ENCODE measurements at places on chromosomes 13 and 19.

- no peak for DNase-seq
Observed at GRCh38 chr13:25253702-25254101, 33.6 kb downstream of the MTMR6 start.

- no peak for DNase-seq
Observed at GRCh38 chr19:50803633-50804419, 13.6 kb downstream of the ACP4 start.

GRCh38 chr19:6509118-6509971 lies 7.2 kb upstream of the TUBB4A start:
- DNase-seq: no peak

DNA sequence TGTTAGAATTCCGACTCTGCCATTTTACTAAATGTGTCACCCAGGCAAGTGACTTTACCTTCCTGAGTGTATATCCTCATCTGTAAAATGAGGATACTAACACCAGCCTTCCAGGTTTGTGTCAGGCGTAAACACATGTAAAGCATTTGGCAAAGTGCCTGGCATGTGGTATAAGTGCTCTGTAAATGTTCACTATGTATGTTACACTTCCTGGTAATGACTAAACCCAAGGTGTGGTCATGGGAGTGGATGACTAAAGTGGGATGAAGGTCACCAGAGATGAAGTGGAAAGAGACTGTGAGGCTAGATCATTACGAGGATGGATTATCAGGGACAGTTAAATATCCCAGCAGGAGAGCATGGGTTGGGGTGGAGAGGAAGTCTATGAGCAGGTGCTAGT lies 25.6 kb downstream of the DEDD2 start:
- DNase-seq: no peak

DNA sequence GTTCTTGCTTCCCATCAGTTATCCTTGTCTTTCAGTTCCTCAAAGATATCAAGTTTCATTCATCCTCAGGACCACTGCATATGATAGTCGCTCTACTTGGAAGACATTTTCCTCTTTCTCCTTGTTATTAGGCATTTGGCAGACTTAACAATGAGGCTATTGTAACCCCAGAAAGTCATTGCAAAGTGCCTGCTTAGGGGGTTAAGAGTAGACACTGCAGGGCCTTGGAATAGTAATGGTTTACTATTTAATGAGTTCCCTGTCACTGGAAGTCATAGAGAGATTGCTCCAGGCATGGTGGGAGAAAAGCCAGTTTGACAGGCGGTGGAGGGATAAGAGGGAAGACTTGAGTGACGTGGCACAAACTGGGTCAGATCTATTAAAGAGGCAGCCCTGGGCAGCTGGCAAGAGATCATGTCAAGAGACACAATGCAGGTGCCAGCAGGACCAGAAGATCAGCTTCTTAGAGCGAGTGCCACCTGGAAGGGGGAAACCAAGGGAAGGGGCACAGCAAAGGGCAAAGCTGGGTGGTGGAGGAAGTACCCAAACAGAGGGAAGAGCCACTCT lies 16.8 kb upstream of the CPB2 start:
- no peak for DNase-seq

DNA sequence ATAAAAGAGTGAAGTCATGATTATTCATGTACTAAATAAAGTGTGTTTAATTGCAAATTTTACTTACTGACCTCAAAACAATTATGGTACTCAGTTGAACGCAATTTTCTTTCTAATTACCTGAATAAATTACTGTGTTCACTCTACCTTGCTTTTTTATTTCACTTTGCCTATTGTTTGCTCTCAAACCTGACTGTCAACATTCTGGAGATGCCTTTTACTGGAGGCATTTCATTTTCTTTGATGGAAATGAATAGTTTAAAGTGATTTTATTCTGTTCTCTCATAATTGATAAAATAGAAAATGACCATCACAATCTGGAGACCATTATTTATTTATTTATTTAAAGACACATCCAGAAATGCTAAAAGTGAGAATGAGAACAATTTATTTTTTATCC lies 811.5 kb upstream of the ATXN8OS start:
- DNase-seq: no peak

DNA sequence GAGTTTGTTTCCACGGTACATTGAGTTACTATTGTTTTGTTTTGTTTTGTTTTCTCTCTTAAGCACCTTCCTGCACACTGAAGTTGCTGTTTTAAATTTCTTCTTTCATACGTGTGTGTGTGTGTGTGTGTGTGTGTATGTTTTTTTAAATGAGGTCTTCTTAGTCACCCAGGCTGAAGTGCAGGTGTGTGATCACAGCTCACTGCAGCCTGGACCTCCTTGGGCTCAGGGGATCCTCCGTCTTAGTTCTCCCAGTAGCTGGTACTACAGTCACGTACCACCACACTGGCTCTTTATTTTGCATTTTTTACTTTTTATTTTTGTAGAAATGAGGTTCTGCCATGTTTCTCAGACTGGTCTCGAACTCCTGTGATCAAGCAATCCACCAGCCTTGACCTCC lies 20.8 kb upstream of the ZNF429 start:
- no peak for DNase-seq

DNA sequence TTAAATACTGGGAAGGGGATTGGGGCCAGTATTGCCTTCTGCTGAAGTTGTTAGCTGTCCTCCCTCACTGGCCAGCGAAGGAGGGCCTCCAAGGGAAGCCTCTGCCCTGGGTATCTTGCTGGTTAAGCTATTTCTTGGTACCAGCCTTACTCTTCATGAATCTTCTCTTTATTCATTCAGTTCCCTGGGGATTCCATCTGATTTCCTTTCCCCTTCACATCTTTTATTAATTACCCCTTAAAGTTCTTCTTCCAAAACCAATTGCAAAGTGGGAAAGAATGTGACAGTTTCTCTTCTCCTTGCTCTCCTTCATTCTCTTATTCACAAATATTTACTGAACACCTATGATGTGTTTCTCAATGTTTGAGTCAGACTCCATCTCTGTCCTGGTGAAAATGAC lies 36.7 kb upstream of the STK24 start:
- no peak for DNase-seq

DNA sequence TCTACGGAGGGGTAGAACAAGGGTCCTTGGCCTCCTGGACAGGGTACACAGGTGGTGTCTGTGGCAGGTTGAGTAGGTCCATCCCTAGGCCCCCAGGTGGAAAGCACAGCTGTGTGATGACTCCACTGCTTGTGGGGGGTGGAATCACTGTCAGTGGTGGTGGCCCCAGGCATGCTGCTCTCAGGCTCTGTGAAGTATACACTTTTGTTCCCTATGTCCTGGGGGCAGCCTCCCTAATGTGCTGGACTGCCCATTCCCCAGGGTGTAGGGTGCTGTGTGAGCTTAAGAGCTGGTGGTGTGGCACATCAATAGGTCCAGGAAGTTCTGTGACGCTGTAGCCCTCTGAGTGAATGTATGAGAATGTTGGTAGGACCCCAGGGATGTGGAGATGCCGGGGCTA lies 197.2 kb upstream of the SLC10A2 start:
- DNase-seq: no peak

GRCh38 chr13:112174476-112175110 lies 107.6 kb downstream of the SOX1 start:
- no peak for DNase-seq

GRCh38 chr13:18944501-18945068 lies 237.0 kb downstream of the TUBA3C start:
- DNase-seq: no peak

GRCh38 chr13:113542751-113543424 lies 41.7 kb upstream of the TFDP1 start:
- peak; percentile 7 for DNase-seq

DNA sequence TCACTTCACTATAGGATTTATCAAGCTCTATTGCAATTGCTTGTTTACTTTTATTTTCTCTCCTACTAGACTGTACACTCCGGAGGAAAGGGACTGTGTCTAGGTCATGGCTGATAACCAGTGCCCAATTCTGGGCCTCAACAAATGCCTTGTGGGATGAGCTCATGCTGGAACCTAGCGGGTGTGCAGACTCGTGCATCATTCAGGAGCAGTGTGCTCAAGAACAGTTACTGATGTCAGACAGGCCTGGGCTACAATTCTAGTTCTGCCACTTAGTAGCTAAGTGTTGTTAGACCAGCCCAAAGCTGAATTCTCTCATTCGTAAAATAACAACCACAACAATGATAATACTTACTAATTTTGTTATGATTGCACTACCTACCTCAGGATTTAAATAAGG lies 95.4 kb downstream of the CYSLTR2 start:
- DNase-seq: no peak

GRCh38 chr19:1725100-1726064 lies 27.9 kb upstream of the ONECUT3 start:
- no peak for DNase-seq

- DNase-seq: peak; percentile 81
Observed at GRCh38 chr19:40411125-40411842, 1.9 kb downstream of the PRX start.

- no peak for DNase-seq
Observed at GRCh38 chr19:46617601-46618000, 7.3 kb downstream of the PTGIR start.

DNA sequence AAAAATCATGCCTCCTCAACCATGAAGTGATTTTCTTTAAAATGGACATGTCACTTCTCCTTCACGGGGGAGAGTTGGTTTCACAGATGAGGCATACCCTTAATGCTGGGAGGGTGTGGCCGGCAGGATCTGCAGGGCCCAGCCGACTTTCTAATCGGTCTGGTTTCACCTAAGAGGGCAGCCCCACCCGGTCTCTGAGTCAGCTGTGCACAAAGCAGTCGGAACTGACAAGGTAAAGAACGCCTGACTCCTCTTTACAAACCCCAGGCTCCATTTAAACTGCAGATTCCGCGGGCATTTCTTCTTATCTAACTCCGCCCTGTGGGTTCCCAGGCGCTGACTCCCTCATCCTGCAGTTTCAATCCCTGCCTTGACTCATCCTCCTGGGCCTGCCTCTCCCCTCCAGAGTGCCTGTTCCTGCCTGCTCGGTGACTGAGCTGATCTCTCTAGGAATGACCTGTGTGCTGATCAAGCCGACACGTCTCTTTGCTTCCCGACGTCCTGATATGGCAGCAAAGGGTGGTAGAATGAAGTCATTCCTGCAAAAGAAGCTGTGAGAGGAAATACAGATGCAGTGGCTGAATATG lies 63.4 kb downstream of the EFNB2 start:
- no peak for DNase-seq

GRCh38 chr13:95254339-95254738 lies 46.9 kb downstream of the ABCC4 start:
- no peak for DNase-seq

GRCh38 chr13:43905435-43906031 lies 25.8 kb downstream of the LACC1 start:
- DNase-seq: no peak

DNA sequence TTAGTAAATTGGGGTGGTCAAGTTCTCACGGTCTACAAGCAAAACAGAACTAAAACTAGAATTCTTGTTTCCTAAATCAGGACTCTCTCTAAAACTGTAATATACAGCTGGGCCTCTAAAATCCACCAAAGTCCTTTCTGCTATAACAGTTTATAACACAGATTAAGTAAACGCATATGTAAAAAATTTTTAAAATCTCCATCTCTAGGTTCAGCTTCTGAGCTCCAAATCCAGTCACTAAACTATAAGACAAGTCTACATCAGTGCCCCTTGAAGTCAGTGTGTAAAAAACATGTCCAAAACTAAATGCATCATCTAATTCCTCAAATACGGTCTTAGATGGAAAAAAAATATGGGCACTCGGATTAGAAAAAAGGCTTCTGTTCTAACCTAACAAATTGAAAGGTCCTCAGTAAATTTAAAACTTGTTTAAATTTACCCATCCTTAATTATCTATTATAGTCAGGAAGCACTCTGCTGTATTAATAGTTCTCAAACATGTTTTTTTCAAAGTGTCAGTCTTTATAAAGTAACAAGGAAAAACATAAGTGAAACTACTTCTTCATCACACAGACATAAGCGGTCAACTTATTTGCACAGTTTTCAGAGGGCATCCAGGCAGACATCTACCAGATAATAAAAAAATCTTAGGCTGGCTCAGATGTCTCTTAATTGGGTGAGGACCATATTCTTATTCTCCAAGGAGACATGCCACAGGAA lies 33.6 kb downstream of the ELF1 start:
- DNase-seq: no peak

GRCh38 chr13:50125554-50126262 lies 110.5 kb downstream of the KCNRG start:
- DNase-seq: peak; percentile 97

DNA sequence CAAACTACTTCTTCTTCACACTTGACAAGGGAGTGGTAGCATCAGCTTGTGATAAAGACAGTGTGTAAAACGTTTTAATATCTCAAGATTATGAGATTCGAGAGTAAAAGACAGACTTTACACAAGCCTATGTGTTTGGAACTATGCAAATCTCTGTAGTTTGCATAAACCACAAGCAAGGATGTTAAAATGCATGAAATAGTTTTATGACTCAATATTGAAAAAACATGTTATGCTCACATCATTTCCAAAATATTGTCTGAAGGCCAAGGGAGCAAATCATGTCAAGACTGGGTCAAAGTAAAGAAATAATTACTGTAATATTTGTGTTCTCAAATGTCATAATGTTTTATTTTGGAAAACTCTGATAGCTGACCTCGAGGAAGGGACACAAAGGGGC lies 316.8 kb upstream of the KLF12 start:
- DNase-seq: no peak

DNA sequence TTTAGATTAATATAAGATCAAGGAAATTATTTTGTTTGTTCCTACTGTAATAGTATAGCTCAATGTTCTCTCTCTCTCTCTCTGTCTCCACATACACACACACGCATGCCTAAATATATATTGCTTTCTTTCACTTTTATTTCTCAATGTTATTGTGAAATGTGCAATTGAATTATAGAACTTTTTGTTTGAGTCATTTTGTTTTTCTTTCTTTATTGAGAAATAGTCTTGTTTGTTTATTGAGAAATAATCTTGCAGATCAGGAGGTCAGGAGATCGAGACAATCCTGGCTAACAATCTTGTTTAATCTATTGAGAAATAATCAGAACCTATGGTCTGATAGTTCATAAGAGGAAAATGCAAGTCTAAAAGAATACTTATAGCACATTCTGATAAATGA lies 1581.3 kb downstream of the EFNB2 start:
- DNase-seq: no peak

DNA sequence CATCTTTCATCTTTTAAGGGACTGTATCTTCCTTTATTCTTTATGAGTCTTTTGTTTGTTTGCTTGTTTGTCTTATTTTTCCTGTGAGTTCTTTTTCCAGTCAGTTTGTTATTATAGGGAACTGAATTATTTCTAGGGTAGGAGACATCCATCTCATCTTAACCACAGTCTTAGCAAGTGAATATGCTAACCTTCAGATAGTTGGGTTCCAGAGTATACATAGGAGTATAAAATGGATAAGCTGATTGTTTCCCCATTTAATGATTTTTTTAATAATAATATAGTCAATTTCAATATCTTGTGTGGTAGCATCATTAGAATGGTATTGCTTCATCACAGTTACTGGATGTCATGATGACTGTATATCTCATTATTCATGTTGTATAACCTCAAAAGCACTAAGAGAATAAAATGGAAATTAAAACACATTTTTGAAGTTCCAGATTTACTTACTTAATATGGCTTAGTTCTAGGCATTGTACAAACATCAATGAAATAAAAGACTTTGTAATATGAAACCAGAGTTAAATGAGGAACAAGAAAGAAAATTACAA lies 33.0 kb downstream of the GPC6 start:
- no peak for DNase-seq

GRCh38 chr13:89925107-89925506 lies 1422.4 kb upstream of the MIR17HG start:
- no peak for DNase-seq

- no peak for DNase-seq
Observed at GRCh38 chr19:17325881-17326594, 8.6 kb downstream of the ANO8 start.
